Neural progenitor cell (in vitro differentiated cells): ENCODE measurements at places on chromosomes 5 and 9.

DNA sequence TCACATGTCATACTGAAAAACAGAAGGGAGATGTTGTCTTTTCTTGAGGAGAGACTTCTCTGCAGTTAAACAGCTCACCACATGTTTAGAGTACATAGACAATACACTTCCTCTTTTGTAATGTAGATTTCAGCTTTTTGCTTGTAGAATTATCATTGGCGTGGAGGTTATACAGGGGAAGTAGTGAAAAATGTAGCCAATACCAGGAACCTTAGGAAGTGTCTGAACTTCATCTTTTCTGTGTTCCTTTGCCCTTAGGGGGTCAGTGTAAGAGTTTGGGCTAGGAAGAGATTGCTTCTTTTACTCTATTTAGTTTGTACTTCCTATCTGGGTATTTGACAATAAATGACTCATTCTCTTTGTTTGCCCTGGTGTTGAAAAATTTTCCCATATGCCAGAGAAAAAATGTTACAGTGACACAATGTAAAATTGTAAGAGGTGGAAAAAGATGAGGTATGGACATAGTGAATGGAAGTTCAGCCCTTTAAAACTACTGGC, 21.0 kb upstream of the CDKN2B start:
- DNase-seq, result no peak

DNA sequence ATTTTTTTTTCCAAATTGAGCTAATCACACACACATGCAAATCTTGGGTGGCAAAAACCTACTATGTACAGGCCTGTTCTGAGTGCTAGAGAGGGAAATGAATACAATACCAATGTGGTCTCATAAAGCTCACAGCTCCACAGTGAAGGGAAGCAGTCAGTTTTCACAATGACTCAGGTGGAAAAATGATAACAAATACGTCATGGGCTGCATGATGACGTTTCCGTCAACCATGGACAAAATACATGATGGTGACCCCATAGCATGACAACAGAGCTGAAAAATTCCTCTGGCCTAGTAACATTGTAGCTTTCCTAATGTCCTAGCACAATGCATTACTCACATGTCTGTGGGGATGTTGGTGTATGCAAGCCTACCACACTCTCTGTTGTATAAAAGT, 252.5 kb downstream of the TRIM32 start:
- no peak for DNase-seq

DNA sequence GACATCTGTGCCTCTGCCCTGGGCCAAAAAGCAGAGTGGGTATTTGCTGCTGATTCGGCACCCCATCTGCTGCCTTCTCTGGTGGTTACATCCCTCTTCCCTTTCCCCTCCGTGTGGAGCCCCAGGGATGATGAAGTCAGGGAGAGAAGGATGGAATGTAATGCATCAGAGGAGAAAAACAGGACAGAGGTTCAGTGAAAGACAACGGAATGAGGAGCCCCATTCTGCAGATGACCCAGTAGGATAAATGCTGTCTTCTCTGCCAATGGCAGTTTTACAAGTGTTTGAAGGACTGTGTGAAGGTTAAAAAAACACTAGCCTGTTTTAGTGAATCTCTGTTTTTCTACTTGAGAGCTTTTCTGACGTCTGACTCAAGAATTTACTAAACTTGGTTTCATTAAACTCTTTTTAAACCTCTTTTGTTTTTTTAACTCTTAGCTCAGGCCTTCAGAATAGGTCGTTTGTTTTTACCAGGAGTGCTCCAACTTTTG, 86.3 kb downstream of the NLN start:
- no peak for DNase-seq

DNA sequence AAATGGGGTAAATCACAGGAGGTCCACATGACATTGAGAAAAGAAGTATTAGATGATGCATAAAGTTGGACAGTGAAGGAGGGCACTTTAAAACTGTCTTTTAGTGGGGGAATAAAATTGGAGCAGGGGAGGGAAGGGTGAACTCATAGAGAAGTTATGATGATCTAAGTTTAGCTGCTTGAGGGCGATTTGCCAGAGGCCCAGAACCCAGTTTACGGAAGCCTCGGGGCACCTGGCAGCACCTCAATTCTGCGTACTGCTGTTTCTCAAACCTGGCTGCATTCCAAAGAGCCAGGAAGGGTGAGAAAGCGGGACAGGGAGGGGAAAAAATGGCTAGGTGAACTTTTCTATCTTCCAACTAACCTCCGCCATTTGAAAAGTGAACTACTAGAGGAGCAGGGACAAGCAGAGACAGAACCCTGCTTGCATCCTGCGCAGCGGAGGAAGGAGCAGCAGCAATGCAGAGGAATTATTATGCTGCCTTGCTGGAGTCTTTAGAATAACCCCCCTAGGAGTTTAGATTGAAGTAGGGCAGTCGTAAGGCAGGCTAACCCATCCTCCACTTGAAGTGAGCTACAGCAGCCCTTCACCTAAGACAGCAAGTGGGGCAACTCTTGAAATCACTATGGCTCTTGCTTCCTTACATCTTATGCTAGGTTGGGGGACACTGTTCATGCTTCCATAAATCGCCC, 316.8 kb downstream of the BRINP1 start:
- DNase-seq, result no peak

DNA sequence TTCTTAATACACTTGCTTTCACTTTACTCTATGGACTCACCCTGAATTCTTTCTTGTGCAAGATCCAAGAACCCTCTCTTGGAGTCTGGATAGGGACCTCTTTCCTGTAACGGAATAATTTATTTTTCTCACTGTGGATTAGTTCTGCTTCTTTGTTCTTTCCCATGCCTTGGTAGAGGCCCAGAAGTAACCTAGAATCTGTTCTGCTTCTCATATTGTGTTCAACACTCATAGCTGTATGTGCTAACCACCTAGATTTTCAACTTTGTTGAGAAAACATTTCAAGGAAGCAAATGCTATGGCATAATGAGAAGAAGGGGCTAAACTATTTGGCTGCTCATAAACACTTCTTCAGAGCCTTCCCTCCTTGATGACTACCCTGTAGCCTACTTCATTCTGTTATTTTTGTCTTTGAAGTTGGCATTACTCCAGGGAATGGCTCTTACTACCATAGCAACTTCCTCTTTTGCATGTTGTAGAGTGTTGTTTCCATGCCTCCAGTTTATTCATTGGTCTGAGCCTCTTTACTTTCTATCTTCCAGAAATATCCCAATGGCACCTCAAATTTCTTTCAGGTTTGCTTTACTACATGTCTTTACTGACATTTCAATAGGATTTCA, 74.3 kb downstream of the KIAA0825 start:
- no peak for DNase-seq

DNA sequence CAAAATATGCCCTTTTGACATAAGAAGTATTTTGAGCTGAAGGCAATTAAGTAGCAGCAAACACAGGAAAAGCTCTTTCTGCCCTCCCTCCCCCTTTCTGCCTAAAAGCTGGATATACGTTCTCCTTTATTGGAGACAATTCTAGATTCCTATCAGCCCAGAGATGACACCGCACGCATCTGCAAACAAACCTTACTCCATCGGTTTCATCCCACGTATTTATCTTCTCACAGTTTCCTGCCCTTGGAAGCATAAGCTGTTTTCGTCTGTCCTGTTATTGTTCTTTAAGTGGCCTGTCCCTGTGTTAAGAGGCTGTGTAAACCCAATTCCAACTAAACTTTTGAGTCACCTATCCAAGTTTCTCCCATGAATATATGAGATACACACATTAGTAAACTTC, 11.8 kb downstream of the TBC1D9B start:
- no peak for DNase-seq
